ENCODE measurements at places on chromosomes 2 and 18.

DNA sequence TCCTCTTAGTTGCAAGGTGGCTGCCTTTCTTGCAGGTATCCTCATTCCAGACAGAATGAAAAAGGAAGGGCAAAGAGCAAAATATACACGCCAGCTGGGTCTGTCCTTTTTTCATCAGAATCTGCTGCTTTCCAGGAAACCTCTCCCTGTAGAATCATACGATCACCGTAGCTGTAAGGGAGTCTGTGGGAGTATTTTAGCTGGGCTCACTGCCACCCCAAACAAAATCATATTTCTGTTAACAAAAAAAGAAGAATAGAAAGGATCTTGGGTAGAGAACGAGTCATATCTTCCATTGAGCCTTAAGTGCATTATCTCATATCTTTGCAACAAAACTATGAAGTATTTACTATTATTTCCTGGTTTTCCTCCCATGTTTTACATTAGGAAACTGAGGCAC is 15.0 kb upstream of the TANC1 start:
- DNase-seq, result no peak

DNA sequence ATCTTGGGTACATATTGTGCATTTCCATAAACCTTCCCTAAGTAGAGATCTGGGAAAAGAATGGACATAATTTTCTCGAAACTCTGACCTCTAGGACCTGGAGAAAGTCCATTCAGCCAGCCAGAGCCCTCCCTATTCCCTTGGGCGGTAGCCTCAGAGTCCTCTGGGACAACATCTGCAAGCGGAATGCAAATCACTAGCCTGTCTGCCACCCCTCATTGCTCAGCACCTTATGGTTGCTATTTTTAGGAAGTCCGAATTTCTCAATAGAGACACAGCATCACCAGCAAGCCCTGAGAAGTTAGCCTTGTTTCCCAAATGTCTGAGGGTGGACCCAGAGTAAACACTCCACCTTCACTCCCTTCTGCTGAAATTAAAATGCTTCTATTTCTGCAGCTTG is 17.6 kb upstream of the CD28 start:
- DNase-seq, result no peak

DNA sequence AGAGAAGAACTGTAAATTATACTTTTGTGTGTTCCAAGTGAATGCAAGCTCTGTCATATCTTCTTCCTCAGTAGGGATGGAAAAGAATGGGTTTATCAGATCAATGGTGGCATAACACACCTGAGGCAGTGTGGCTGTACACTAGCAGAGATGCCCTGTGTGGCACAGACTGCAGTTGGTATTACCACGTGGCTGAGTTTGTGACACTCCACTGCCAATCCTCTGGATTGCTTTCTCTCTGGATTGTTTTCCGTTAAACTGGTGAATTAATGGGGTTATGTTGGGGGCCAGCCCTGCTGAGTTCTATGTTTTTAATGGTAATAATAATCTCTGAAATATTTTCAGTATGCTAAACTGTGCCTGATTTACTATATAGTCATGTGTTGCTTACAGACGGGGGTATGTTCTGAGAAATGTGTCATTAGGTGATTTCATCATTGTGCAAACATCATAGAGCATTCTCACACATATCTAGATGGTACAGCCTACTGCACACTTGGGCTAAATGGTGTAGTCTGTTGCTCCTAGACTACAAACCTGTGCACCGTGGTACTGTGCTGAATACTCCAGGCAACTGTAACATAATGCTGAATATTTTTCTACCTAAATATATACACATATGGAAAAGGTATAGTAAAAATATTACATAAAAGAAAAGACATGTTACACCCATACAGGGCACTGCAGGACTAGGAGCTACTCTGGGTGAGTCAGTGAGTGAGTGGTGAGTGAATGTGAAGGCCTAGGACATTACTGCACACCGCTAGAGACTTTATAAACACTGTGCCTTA is 84.7 kb upstream of the ST6GAL2 start:
- no peak for DNase-seq

- DNase-seq, result no peak
Observed at GRCh38 chr2:188766471-188766856, 207.7 kb upstream of the COL3A1 start.

DNA sequence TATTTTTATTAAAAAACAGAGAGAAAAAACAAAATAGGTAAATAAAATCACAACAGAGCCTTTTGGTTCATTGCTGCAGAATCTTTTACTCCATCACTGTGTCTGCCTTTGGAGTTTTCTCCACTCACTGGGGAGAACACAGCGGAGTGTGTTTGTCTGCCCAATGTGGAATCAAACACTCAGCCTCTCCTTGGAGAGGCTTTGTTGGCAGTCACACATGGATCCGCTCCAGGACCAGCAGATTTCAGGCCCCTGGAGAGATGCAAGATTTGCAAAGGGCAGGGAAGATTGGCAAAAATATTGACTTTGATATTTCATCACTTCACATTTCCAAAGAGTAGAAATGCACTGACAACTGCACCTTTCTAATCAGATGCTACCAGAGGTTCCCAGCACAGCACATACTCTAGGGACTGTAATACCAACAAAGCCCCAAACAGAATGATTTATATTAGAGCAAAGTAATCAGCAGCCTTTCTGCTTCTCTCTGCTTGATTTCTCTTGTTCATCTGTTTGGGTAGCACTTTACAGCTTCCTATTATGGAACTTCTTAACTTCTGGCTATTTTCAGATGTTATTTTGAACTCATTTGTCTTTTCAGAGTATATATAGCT is 1898.8 kb upstream of the PIK3C3 start:
- no peak for DNase-seq

DNA sequence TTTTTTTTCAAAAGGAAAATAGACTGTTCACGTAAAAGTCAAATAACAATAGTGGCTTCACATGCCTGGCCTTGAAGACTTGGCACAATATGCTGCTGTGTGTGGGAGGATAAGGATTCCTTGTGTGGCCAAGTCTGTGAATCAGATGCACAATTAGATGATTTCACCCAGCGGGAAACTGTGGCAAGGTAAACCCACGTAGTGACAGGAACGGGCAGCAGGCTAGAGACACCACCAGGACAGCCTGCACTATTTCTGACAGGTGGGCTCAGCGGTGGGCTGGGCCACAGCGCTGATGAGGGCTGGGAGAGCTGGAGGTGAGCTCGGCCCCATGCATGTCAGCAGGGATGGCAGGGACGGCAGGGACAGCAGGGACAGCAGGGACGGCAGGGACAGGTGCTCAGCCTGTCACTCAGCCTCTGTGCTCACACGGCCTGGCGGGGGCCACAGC is 21.6 kb downstream of the SNORC start:
- DNase-seq, result no peak

DNA sequence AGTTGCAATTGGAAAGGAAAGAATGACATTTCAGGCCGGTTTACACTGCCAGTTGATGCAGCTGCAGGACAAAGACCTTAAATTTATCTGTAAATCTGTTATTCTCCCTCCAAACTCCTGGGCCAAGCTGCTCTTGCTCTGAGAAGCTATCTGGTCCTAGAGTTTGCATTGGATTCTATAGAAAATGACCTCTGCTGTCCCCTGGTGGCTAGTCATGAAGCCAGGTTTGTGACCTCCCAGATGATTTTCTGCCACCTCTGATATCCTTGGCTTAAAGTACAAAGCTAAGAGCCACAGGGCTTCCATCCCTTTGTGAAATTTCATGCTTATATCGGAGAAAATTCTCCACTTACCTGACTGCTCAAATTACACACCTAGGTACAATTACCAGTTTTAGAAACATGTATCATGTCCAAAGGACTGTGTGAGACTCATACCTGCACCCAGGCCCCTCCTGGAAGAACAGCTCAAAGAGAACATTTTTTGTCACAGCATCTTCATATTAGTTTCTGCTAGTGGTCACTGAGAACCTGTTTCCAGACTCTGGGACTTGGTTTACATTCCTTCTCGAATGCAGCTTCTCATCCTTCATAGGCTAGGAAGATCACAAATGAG is 28.9 kb upstream of the IER3IP1 start:
- DNase-seq, result no peak

- DNase-seq, result no peak
Observed at GRCh38 chr2:9232886-9233285, 26.3 kb downstream of the ASAP2 start.

GRCh38 chr18:2855560-2856350 is 8.9 kb downstream of the EMILIN2 start:
- no peak for DNase-seq
